ENCODE measurements at places on chromosomes 6 and 20.
A peak's percentile ranks its signal among the peaks of the same experiment; 100 is the strongest.

- no peak for DNase-seq
Observed at GRCh38 chr20:62119591-62120364, 2.5 kb upstream of the LSM14B start.

DNA sequence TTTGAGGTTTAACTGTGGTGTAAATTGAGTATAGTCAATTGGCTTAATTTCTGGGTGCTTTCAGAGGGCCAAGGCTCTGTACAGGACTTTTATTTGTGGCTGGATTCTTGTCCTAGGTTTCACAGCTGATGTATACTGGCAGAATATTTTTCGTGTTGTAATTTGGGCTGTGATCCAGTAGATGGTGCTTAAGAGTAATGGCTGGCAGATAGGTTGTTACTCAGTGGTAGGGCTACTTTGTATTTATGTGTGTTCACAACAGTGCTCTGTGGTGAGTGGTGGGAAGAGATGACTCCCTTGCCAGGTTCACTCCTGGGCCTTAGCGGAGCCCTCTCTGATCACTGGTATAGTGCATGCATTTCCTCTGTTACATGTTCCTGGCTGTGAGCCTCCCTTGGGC is 34.5 kb upstream of the FERMT1 start:
- no peak for DNase-seq

- no peak for DNase-seq
Observed at GRCh38 chr20:11588875-11589274, 328.8 kb upstream of the BTBD3 start.

DNA sequence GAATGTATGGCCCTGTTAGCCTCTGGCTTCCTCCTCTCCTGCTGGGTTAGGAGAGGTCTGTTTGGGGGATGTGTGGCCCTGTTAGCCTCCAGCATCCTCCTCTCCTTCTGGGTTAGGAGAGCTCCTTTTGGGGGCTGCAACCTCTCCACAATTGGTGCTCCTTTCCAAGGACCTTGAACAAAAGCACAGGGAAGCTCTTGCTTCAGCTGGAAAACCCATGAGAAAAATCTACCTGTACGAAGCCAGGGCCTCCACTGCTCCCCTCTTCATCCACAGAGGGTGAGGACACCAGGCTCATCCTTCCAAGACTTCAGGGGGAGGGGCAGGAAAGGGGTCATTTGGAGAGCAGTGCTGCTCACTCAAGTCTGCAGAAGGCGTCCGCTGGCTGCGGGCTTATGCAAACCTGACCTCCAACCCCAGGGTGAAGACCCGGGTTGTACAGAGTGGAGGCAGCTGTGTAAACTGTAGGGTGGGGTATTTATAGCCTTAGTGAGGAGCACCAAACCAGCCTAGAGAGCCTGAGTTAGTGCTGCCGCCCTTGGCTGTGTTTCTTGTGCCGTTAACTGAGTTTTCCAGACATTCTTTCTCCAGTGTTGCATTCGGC is 62.1 kb downstream of the SLC24A3 start:
- no peak for DNase-seq

DNA sequence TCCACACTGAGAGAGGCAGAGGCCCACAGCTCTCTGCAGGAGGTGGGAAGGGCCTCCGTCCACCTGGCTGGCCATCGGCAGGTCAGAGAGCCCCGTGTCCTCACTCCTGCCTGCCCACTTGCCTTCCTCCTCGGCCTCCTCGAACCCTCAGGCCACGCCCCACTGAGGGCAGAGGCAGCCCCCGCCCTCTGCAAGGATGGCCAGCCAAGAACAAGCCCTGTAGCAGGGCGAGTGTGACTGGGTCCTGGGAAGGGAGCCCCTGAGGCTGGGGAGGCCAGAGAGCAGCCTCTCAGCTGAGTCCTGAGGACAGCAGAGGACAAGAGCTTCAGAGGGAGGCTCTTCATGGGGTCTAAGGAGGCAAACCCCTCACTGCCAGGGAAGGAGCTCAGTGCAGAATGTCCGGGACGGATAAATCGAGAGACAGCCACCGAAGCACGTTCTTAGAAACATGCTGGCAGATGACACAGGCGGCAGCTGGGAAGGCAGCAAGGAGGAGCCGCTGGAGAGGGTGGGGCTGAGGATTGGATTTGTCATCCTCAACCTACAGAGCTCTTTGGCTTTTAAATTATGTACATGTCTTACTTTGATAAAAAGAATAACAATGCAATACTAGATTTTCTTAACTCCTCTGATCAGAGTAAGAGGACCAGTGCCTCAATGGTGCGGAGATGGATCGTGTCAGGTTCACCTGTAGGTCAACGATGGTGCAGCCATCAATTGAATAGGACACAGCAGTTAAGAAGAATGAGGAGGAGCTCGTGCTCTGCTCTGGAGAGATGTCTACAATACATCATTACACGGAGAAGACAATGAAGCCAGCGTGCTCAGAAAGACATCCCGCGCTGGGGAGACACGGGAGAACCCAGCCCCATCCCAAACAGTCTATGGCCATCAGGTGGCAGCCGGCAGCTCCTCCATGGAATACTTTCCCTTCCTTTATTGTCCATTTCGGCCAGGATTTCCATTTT is 53.0 kb downstream of the GNAS-AS1 start:
- DNase-seq = no peak

GRCh38 chr6:101578306-101578705 is 184.8 kb downstream of the GRIK2 start:
- no peak for DNase-seq

DNA sequence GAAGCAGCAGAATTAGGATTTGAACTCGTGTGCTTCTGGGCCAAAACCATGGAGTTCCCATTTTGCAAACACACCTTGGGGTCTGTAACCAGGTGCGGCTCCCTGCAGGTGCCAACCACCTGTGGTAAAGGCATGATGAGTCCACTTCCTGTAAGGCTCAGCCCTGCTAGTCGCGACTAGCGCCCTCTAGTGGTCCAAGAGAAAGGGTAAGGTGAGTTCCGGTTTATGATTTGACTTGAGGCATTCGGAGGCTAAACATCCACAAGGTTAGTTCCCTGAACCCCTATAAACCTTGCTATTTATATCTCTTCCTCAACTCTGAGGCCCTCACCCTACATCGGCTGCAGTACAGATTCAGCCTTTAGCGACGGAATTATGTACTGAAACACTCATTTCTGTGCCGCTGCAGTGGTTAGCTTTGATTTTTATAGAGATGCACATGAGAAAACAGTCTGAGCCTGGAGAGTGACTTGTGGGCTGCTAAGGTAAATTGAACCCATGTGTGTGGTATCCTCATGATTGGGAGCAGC is 173.4 kb downstream of the PLCB1 start:
- DNase-seq = peak; percentile 56

DNA sequence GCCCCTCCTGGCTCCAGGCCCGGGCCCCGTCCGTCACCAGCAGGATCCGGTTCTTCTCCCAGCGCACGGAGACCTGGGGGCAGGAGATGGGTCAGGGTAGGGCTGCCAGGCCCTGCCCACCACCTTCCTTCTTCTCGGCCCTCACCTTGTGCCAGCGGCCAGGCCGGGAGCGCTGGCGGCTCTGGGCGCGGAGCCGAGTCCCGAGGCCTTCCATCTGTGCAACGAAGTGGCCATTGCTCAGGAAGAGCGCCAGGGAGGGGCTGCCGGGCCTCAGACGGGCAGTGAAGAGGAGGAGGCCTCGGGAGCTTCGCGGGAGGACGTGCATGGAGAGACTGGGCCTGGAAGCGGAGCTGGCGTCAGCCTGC is 7.9 kb downstream of the ADRM1 start:
- DNase-seq = no peak

DNA sequence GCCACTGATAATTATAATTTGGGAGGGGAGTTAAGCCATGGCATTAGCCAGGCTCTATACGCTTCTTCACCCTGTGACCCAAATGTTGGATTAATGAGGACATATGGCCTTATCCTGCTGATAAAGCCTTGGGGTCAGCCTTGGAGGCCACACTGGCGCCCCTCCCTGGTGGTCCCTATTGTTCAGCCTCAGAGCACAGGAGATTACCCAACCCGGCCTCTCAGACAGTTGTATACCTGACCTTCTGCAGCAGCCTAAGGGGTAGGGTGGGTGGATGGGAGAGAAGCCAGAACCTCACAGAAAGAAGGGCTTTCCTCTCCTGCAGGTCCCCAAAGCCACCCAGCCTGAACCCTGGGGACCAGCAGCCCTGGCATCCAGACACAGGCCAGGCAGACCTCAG is 76.8 kb downstream of the LINC00237 start:
- DNase-seq = no peak

- DNase-seq = peak; percentile 76
Observed at GRCh38 chr6:85923013-85923430, 280.3 kb upstream of the SYNCRIP start.

GRCh38 chr6:141956046-141956761 is 176.5 kb upstream of the GJE1 start:
- no peak for DNase-seq

DNA sequence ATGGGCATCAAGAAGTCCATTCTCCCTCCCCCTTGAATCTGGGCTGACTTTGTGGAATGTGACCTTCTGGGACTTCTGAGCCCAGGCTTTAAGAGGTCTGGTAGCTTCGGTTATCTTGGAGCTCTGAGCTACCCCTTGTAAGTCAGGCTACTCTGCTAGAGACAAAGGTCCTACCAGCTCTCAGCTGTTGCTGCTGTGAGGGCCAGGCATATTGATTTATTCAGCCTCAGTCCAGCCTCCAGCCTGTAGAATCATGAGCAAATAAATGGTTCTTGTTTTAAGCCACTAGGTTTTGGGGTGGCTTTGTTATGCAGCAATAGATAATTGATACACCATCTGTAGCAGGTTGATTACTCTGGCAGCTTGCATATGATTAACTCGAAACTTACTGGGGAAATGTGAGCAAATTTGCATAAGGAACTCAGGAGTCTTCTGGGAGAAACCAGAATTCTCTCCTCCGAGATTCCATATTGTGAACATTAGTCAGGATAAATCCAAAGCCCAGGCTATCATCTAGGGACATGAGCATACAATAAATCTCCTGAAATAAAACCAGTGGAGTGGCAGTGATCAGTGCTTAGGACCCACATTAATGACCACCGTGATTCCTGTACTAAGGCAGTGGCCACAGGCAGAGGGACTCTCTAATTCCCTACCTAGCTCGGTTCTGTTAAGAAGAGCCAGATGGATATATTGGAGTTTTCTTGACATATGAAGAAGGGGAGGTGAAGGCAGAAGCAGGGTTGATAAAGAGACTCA is 336.1 kb downstream of the CDC5L start:
- no peak for DNase-seq

GRCh38 chr20:50482396-50482981 is 27.7 kb upstream of the PTPN1 start:
- DNase-seq = no peak

DNA sequence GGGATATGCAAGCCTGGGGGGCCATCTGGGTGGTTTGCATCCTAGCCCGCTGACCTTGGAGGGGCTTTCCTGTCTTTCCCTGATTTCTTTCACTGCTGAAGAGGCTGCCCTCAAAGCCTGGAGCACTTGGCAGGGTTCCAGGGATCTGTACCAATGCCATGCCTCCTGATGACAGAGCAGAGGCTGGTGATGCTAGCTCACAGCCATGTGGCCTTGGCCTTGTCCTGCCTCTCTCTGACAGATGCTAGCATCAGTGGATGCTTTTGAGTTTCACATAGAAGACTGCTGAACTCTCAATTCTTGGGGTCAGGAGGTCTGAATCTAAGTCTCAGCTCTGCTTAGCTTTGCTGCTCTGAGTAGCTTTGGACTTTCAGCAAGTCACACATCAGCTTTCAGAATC is 21.9 kb upstream of the RREB1 start:
- no peak for DNase-seq
